ENCODE measurements at places on chromosomes 4 and X.

DNA sequence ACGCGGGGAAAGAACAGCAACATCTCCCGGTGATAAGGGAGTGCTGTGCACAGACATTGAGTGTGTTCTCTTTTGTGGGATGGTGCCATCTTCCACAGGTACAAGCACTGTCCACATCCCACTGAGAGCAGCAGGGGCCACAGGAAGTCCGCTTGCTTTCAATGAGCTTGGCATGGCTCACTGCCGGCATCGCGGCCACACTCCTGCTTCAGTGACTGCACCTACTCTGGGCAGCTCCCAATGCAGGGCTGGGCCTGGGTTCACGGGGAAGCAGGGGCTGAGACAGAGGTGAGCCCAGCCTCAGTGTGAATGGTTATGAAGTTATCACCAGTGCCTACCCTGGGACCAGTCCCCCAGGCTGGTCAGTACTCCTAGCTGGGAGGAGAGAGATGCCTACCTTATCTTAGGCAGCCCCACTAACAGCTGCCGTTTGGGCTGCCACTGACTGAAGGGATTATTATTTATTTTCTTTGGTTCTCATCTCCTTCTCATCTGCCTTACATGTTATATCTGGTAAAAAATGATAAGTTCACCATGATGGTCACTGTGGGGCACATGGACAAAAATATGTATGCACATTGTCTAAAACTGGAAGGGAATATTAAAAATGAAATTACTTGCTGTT lies 99.2 kb downstream of the MGST2 start:
- no peak for DNase-seq

DNA sequence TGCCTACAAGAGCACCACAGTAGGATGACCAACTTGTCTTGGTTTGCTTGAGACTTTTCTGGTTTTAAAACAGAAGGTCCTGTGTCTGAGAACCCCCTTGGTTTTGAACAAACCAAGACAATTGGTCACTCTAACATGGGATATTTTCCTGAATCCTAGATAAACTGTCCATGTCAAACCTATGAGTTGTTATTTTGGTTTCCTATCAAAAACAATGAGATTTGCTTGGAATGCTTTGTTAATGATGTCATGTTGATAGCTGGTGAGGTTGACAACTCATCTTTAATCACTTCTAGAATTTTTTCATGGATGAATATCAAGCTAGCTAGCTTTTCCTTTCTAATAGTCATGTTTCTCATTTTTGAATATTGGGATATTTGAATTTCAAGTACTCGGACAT lies 518.3 kb upstream of the ARX start:
- DNase-seq = no peak

- DNase-seq = no peak
Measured at GRCh38 chrX:70426286-70427278, 3.5 kb downstream of the GDPD2 start.

DNA sequence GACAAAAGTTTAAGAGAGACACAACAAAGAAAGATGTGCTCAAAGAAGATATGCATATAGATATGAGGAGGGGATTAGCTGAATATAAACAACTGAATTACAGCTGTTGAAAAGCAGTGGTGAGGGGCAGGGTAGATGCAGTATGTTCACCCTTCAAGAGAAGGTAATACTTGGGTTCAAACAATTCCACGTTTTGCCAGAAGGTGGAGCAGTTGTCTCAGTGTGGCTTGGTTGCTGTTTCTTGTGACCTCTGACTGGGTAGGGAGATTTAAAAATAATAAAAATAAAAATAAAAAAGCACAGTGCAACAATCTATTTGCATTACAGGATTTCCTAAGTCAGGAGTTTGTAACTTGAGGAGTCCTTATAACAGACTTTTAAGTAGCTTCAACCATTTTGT lies 23.3 kb downstream of the PHOX2B start:
- DNase-seq = no peak

- DNase-seq = no peak
Measured at GRCh38 chr4:188297873-188298272, 158.6 kb downstream of the TRIML1 start.

DNA sequence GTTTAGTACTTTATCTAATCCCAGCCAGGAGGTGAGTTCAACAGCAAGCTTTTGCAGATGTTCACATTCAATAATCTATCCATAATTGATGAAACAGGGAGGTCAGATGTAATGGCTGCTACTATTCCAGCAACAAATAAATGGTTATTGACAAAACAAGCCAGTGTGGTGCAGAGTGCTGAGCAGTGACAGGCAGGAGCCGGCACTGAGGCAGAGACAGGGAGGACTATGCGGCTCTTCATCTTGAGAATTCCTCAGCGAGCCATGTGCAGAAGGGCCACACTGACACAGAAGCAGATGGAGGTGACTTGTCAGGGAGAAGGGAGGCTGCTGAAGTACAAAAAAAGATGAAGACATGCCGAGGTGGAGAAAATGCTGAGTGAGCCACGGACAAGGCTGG lies 98.3 kb downstream of the TTC29 start:
- no peak for DNase-seq

DNA sequence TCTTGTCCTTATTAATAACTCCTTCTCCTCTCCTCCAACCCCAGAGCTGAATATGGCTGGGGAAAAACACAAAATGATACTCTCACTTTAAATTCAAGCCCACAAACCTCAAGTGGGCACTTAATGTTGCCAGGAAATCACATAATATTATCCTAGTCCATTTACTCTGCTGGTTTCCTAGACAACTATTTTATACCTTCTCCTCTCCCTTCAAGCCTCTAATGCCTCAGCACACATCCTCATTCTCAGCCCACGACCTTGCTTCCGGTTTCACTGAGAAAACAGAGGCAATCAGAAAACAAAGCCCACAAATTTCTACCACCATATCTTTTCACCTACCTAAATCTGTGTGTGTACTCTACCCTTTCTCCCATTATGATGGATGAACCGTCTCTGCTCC lies 12.1 kb upstream of the CLCN5 start:
- no peak for DNase-seq

DNA sequence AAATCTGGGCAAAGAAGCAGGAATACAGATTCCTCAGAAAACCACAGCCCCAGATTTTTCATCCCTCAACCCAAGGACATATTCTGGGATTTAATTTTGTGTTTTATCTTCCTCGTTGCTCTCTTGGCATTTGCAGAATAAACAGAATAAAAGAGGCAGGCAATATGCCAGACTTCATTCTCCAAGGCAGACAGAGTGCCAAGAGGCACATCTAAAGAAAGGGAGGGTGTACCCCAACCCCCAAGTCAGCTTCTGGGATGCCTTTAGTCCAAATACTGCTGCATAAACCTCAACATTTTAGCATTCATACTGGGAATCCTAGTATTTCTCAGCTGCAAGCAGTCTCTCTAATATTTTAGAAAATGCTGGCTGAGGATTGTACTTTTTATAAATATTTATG lies 629.2 kb downstream of the KLHL13 start:
- DNase-seq = no peak

GRCh38 chr4:179867300-179867878 lies 2375.8 kb upstream of the TENM3 start:
- no peak for DNase-seq

- no peak for DNase-seq
Measured at GRCh38 chr4:63787326-63787725, 621.9 kb downstream of the TECRL start.

- no peak for DNase-seq
Measured at GRCh38 chrX:55118574-55118973, 29.8 kb downstream of the PAGE2 start.

- DNase-seq = no peak
Measured at GRCh38 chr4:142696334-142697122, 149.6 kb downstream of the INPP4B start.

DNA sequence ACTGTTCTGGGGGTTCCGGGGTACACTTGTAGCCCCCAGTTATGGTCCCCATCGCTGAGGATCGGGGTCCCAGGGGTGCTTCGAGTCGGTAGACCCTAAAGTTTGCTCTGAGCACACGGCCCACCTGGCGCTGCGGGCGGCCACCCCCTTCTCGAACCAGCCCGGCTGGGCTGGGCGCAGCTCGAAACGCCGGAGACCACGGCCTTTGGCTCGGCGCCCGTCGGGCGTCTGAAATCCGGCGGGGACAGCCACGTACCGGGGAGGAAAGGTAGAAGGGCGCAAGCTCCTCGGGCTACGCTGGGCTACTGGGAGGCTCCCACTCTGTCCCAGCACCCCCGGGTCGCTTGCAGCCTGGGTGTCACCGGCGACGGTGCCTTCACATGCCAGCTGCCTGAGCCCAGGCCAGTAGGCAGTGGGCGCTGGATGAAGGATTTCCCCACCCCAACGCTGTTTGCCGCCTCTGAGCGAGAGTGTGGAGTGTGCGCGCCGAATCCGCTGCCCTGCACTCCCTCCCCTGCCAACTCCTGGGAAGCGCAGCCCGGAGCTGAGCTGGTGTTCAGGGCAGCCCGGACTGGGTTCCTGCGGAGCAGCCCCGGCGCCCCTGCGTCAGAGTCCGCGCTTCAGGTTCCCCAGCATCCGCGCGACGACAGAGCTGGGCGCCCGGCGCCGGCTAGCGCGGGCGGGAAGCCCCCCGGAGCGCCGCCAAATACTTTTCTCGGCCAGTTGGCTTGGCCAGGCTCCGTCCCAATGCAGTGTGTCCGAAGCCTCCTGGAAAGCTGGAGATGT lies 637 bp downstream of the MAMLD1 start:
- no peak for DNase-seq

DNA sequence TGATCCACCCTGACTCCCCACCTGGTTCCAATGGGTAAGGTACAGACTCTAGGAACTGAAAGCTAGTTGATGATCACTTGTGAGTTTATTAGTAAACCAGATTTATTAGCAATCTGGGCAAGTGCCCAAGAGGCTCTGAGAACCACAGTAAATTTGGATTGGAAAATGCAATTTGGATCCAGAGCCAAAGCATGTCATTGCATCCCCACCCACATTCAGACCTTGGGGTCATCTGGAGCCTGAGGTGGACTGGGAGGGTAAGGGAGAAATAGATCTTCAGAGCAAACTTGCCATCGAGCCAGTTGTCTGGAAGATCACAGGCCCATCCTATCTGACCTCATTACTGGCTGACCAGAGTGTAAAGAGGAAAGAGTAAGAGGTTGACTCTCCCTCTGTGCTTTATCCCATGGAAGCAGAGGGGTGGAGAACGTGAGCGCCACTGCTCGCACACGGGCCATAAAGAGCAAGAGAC lies 78.7 kb upstream of the RASGEF1B start:
- DNase-seq = no peak
